ENCODE measurements at places on chromosomes 5 and 9. TPM values are rescaled to one million over a fixed set of nuclear protein-coding genes. Genes with fewer than 3 reads are reported as not detected.

Gene DMRTA1
- 0.12 TPM for total RNA-seq

Gene DEPDC1B
- 2.2 TPM for total RNA-seq

Gene ZNF658
- 2.8 TPM for total RNA-seq

Gene DDX4
- total RNA-seq = not detected

Gene UBE2B
- total RNA-seq = 13.0 TPM
